ENCODE measurements at places on chromosomes 7 and 10.
A peak's percentile ranks its signal among the peaks of the same experiment; 100 is the strongest.

DNA sequence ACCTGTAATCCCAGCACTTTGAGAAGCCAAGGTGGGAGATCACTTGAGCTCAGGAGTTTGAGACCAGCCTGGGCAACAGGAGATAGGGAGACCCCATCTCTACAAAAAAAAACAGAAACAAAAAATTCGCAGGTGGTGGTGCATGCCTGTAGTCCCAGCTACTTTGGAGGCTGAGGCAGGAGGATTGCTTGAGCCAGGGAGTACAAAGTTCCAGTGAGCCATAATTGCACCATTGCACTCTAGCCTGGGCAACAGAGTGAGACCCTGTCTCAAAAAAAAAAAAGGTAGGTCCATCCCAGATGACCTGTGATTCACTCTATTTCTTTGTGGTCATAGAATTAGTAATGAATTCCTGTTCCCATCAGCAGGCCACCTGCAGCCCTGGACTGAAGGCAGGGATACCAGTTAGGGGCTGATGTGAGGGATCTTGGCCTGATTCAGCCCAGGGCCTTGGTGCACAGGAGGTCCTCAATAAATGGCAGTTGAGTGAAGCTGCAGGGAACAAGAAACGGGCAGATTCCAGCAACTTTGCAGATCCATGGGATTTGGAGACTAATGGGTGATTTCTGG, at the start of gene MYH16:
Gene MYH16 (plus strand): TSS at position 364 of the 570 bp plus-strand sequence.
- DNase-seq, result no peak

GRCh38 chr10:64369885-64370773, 848.9 kb downstream of the REEP3 start:
- no peak for DNase-seq

GRCh38 chr7:29281782-29282541, 87.4 kb downstream of the CHN2 start:
- DNase-seq, result no peak

- DNase-seq, result no peak
Observed at GRCh38 chr7:51446785-51447184, 130.2 kb upstream of the COBL start.

- no peak for DNase-seq
Observed at GRCh38 chr10:3048119-3049019, 19.0 kb upstream of the PFKP start.

DNA sequence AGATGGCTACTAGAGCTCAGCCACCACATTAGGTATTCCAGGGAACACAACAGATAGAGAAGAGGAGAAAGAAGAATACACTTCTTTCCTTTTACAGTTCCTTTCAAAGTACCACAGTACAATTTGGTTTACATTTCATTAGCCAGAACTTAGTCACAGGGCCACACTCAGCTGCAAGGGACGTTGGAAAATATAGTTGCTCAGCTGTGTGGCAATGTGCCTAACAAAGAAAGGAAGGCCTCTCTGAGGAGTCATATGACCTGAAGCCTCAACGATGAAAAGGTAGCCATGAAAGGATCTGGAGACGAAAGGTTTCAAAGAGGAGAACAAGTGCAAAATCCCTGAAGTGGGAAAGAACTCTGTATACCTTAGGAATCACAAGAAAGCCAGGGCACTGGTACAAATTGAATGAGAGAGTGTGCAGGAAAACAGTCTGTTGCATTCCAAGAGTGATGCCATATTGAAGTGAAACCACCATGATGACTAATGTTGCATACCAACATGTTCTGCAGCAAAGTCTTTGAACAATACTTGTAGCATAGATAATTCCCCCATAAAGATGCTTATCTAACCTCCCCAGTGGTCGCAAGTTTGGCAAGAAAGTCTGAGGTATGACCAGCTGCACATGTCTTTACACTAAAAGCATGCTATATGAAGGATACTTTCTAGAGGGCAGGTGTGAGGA, 278.9 kb downstream of the HPSE2 start:
- no peak for DNase-seq

DNA sequence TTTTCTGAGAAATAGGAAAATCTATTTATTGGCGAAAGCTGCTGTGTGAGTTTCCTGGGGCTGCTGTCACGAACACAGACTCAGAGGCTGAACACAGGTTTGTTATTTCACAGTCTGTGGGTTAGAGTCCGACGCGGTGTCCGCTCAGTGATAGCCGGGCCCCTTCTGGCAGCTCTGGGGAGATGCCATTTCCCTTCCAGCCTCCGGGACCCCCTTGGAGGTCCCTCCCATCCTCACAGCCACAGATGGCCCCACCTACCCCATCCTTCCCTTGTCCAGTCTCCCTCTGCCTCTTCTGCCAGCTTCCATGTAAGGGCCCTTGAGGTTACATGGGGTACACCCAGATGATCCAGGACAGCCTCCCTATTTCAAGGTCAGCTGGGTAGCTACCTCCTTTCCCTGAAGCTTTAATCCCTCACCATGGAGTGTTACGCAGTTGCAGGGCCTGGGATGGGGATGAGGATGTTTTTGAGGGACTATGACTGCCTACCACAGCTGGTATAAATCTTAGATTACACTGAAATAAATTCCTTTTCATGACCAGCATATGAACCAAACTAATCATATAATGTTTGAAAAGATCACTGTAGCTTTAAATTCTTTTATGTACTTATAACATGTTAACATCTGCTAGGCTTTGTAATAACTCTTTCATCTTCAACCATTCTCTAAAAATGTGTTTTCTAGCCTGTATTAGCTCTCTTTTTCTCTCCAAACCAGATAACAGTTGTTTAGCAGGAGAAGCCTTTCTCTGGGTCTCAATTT, 98.5 kb downstream of the WDR37 start:
- DNase-seq, result peak; percentile 37
